CD4-positive, alpha-beta T cell treated with Interleukin-12 subunit alpha and Interleukin-12 subunit beta, for 1 hour (primary cell): ENCODE measurements at places on chromosomes 6 and 20.

DNA sequence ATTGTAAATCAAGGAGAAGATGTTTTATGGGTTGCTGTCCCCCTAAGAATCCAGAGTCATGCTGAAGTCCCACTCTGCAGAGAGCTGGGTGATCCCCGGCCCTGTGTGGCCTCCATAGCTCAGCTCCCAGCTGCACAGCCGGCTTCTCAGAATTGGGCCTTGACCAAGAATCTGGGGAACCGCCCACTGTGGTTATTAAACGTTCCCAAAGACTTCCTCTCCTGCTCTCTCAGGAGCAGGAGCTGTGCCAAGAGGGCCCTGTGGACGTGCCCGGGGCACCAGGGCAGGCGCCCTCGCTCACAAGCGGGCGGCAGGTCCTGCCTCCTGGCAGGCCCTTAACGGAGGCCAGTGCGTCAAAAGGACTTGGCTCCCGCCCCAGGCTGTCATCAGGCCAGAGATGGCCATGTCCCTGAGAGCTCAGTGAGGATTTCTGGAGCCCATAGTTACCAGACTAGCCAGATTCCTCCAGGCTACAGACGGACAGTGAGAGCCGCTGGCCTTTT is 30.4 kb downstream of the ZC3H12D start:
- DNase-seq: no peak

GRCh38 chr20:60808003-60808672 is 443.9 kb upstream of the CDH4 start:
- DNase-seq: no peak

GRCh38 chr6:159826968-159827647 is 27.0 kb downstream of the PNLDC1 start:
- DNase-seq: no peak

DNA sequence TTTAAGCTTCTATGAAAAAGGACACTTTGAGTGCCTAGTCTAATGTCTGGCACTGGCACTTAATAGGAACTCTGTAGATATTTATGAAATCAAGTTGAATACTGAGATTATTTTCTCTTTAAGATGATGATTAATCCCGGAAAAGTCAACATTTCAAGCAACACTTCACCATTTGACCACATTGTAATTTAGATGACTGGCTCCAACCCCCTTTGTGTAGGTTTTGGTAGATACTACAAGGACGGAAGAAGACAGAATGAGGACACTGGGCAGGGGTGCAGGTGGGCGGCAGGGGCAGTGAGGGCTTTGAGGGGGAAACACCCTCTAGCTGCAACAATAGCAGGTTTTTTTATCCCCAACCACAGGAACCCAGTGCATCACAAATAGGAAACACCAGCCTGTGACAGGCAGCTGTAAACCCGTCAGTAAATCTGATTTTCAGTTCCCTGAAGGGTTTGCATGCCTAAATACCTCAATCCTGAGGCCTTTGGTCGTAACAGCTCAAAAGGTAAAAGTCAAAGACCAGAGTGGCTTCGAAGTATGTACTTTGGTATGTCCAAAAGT is 4.6 kb downstream of the DTNBP1 start:
- DNase-seq: no peak

- no peak for DNase-seq
These were observed 23.8 kb upstream of the NXT1 start for GRCh38 chr20:23326774-23327173.

DNA sequence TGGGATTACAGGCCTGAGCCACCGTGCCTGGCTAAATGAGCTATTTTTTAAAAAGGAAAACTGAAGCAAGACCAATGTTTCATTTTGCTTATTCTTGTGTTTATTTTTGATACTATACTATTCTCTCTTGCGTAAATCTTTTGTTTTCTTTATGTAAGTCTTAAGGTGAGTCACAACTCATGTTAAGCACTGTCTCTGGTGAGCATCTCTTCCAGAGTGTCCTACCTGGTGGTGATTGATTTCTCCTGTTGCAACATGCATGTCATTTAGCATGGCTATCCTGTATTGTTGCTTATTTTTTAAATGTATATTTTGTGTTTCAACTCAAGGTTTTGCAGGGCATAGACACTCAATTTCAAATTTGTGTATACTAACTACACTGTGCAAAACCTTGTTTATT is 336.0 kb downstream of the RFPL4B start:
- no peak for DNase-seq

- peak; percentile 21 for DNase-seq
These were observed 7.8 kb downstream of the E2F3 start for GRCh38 chr6:20409427-20409971.

DNA sequence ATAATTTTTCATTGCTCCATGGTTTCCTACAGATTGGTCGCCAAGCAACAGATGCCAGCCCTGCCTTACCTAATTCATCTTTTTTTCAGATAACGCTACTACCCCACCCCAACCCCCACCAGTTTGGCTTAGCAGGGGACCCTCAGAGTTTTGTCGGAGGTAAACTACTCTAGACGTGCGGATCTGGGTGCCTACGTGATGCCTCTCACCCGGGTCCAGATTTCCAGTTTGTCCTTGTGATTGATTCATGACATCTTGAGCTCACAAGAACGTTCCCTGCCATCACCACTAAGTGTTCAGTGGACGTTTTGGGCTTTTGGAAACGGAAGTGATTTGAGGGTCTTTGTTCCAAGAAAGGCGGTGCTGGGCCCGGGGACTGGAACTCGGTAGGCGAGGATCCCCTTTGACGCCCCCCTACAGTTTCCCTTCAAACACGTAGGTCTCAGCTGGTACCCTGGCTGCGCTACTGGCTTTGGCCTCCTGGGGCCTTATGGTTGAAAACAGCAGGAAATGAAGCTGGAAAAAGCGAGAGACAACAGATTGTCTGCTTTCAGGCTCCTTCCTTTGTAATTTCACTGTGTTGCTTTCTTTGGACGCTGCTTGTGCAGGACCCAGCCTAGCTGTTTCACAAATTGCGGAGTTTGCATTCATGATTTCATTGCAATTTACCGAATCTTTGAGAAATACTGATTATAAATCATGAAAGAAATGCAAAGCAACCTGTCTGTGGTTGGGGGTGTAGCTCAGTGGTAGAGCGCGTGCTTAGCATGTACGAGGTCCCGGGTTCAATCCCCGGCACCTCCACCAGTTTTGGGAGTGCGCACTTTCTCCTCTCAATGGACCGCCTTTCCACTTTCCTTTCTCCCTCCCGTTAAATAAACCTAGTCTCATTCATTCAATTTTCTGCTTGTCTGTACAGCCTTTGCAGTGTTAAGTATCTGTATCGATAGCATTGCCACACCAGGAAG is 81.0 kb downstream of the GPX5 start:
- DNase-seq: peak; percentile 14

DNA sequence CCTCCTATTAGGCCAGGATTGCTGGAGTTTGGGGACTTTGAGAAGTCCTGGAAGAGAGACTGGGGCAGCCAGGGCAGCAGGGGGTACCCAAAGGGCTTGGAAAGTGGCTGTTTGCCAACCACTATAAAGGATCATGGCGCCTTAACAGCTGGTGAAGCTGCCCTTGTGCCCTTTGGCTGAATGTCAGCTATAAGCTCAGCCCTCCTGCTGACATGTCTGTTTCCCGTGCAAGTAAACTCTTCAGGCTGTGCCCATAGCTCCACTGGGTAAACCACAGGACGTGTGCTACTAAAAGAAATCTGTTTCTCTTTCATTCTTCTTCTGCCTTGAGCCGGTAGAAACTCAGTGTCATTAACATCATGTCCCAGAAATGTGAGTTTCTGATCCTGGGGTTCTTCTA is 97.3 kb downstream of the CAP2 start:
- DNase-seq: no peak
